ENCODE measurements at places on chromosomes 16 and 17. TPM values are rescaled to one million over a fixed set of nuclear protein-coding genes. Genes with fewer than 3 reads are reported as not detected.

PLA2G10 gene
- total RNA-seq, result not detected

GCGR gene
- not detected for total RNA-seq

TBC1D3B gene
- not detected for total RNA-seq

MYH11 gene
- total RNA-seq, result under 0.01 TPM

CNTNAP4 gene
- not detected for total RNA-seq

- no peak overlapping the region for H3K4me3 ChIP-seq
- H3K27me3 ChIP-seq, result no peaks in the 10 kb centered on the region
- no peak for DNase-seq
- no peak overlapping the region for H3K27ac ChIP-seq
- no peaks in the 10 kb centered on the region for H3K36me3 ChIP-seq
Measured at GRCh38 chr17:73481676-73482075, 162.6 kb downstream of the SDK2 start.

DNA sequence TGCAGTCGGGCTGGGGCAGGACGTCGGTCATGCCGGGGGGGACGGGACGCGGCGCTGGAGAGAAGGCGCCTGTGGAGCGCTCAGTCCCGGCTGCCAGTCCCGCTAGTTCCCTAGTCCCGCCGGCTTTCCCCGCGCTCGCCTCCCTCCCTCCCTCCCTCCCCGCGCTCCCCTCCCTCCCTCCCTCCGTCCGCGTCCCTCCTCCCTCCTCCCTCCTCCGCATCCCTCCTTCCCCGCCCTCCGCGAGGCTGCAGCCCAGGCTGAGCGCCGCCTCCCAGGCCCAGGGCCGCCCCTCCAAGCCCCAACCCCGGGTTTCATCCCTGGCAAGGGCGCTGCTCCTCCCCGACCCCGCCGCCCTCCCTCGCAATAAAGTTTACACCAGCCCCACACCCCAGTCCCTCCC, 34.8 kb downstream of the TIMM22 start:
- H3K27ac ChIP-seq, result no peak overlapping the region
- H3K27me3 ChIP-seq, result no peaks in the 10 kb centered on the region
- no peak overlapping the region for H3K4me3 ChIP-seq
- H3K36me3 ChIP-seq, result peaks cover 13% of the 10 kb centered on the region

GRCh38 chr16:10266809-10267208, 84.6 kb upstream of the GRIN2A start:
- DNase-seq, result no peak
- H3K27me3 ChIP-seq, result no peaks in the 10 kb centered on the region
- H3K36me3 ChIP-seq, result no peaks in the 10 kb centered on the region
- no peak overlapping the region for H3K27ac ChIP-seq
- no peak overlapping the region for H3K4me3 ChIP-seq

- no peak overlapping the region for H3K4me3 ChIP-seq
- peaks cover 4% of the 10 kb centered on the region for H3K4me1 ChIP-seq
- no peaks in the 10 kb centered on the region for H3K27me3 ChIP-seq
- peaks cover 27% of the 10 kb centered on the region for H3K36me3 ChIP-seq
- no peak for DNase-seq
Measured at GRCh38 chr16:23464196-23464595, 11.2 kb upstream of the COG7 start.

- no peaks in the 10 kb centered on the region for H3K36me3 ChIP-seq
- H3K4me3 ChIP-seq, result no peak overlapping the region
- no peaks in the 10 kb centered on the region for H3K4me1 ChIP-seq
- H3K27me3 ChIP-seq, result no peaks in the 10 kb centered on the region
- DNase-seq, result no peak
- H3K27ac ChIP-seq, result no peak overlapping the region
Measured at GRCh38 chr17:53909802-53910201, 87.1 kb downstream of the KIF2B start.

GRCh38 chr16:28616636-28617035, 6.8 kb upstream of the SULT1A1 start:
- no peaks in the 10 kb centered on the region for H3K4me1 ChIP-seq
- H3K4me3 ChIP-seq, result no peak overlapping the region
- H3K27ac ChIP-seq, result no peak overlapping the region
- no peak for DNase-seq
- H3K27me3 ChIP-seq, result peaks cover 10% of the 10 kb centered on the region
- no peaks in the 10 kb centered on the region for H3K36me3 ChIP-seq

- no peaks in the 10 kb centered on the region for H3K4me1 ChIP-seq
- no peaks in the 10 kb centered on the region for H3K27me3 ChIP-seq
- H3K27ac ChIP-seq, result no peak overlapping the region
- DNase-seq, result no peak
- H3K36me3 ChIP-seq, result no peaks in the 10 kb centered on the region
Measured at GRCh38 chr16:53121661-53122060, 66.9 kb downstream of the CHD9 start.

DNA sequence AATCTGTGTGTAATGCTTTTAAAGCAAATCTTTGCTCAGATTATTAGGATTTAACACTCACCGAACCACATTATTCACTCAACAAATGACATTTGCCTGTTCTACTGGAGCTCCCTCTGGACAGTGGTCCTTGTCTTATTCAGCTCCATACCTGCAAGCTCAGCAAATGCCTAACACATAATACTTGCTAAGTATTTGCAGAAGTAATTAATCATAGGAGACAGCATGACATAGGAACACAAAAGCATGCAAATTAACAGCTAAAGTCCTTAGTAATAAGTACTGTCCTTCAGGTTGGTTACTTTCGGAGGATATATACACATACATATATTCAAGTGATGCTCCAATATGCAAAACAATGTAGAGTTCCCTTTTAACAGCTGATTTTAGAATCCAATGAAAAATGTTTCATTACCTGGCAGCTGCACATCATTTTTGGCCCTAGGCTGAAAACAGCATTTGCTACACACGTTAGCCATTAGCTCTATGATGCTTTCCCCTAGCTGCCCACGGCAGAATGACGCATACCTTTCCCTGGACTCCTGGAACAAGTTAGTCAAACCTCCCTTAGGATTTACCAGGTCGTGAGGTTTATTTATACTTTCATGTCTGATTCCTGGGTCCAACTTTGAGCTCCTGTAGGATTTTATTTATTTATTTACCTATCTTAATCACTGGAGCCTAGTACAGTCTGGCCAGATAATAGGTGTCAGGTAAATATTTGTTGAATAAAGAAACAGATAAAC, 8.6 kb downstream of the BRD7 start:
- H3K36me3 ChIP-seq, result peaks cover 32% of the 10 kb centered on the region
- no peak overlapping the region for H3K4me3 ChIP-seq
- DNase-seq, result peak; percentile 40
- H3K27ac ChIP-seq, result no peak overlapping the region

All from IMR-90 (cell line).